ENCODE measurements at places on chromosomes 13 and 19. TPM values are rescaled to one million over a fixed set of nuclear protein-coding genes. Genes with fewer than 3 reads are reported as not detected.

DNA sequence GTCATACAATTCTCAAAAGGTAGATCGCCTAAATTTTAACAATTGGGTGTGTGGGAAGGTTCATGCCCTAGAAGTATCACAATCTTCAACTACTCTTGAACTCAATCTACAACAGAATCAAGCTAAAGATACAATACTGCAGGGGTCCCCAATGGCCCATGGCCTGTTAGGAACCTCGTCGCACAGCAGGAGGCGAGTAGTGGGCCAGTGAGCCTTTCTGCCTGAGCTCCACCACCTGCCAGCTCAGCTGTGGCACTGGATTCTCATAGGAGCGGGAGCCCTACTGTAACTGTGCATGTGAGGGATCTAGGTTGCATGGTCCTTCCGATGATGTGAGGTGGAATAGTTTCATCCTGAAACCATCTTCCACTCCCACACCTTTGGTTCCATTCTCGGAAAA lies 230.6 kb downstream of the KLF12 start:
- no peaks in the 10 kb centered on the region for H3K36me3 ChIP-seq
- no peaks in the 10 kb centered on the region for H3K27me3 ChIP-seq
- no peak for DNase-seq
- H3K27ac ChIP-seq = no peak overlapping the region

DNA sequence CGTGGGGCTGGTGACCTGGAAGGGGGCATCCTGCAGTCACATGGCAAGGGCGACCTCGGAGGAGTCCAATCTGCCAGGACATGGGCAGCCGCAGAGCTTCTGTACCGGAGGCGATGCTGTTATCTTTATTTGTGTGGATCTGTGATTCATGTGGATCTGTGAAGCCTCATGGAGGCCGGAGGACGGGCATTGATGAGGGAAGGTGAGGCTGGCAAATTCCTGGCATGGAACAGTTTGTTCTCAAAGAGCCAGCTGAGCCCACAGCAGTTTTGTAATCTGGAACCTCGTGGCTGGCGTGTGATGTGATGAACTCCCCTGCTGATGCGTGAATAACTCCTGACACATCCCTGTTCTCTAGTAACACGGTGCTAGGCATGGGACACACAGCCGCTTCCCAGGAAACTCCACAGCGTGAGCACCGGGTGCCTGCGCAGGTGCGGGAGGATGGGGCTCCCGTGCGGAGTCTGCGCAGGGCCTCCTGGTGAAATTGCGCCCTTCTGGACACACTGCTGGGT lies 40.4 kb downstream of the ATP11A start:
- H3K27me3 ChIP-seq = no peaks in the 10 kb centered on the region
- H3K4me3 ChIP-seq = no peak overlapping the region
- peaks cover 5% of the 10 kb centered on the region for H3K36me3 ChIP-seq
- no peak for DNase-seq
- no peak overlapping the region for H3K27ac ChIP-seq

GRCh38 chr19:18419699-18420460 lies 682 bp downstream of the SSBP4 start:
- H3K4me1 ChIP-seq = peaks cover 17% of the 10 kb centered on the region
- DNase-seq = no peak
- no peaks in the 10 kb centered on the region for H3K27me3 ChIP-seq
- peaks cover 48% of the 10 kb centered on the region for H3K36me3 ChIP-seq
- H3K4me3 ChIP-seq = peak overlapping the region; percentile 83
- H3K27ac ChIP-seq = peak overlapping the region; percentile 51

- peaks cover 59% of the 10 kb centered on the region for H3K27me3 ChIP-seq
- no peak overlapping the region for H3K27ac ChIP-seq
- no peak for DNase-seq
- H3K4me3 ChIP-seq = no peak overlapping the region
- H3K36me3 ChIP-seq = no peaks in the 10 kb centered on the region
- H3K4me1 ChIP-seq = peaks cover 9% of the 10 kb centered on the region
These were observed 3.3 kb upstream of the LILRA6 start for GRCh38 chr19:54245936-54246335.

DNA sequence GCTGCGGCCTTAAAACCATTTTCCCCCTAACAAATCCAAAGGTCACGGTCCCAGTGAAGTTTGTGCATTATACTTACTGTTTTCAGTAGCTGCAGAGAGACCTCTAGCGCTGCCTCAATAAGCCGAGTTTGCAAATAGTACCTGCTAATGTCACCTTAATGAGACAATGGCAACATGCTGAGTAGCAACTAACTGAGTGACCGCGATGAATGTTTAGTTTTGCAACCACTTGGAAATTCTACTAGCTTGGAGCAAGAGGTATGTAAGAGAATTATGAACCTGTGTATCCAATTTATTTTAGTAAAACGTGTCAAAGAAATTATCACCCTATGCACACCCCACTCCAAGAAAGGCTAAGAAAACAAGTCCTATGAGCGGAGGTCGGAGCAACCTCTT lies 1.2 kb downstream of the KPNA3 start:
- H3K4me1 ChIP-seq = peaks cover 26% of the 10 kb centered on the region
- peak overlapping the region; percentile 65 for H3K27ac ChIP-seq
- DNase-seq = no peak
- peak overlapping the region; percentile 79 for H3K4me3 ChIP-seq
- peaks cover 27% of the 10 kb centered on the region for H3K36me3 ChIP-seq

- H3K4me1 ChIP-seq = no peaks in the 10 kb centered on the region
- no peak for DNase-seq
- H3K27ac ChIP-seq = no peak overlapping the region
These were observed 24.8 kb downstream of the WDR62 start for GRCh38 chr19:36079389-36079945.

GRCh38 chr13:40549500-40550094 lies 116.8 kb downstream of the FOXO1 start:
- no peak overlapping the region for H3K27ac ChIP-seq
- DNase-seq = no peak

- no peaks in the 10 kb centered on the region for H3K27me3 ChIP-seq
- H3K36me3 ChIP-seq = no peaks in the 10 kb centered on the region
- H3K27ac ChIP-seq = no peak overlapping the region
- no peak for DNase-seq
These were observed 334.4 kb downstream of the PCDH9 start for GRCh38 chr13:66895780-66896179.

- peaks cover 88% of the 10 kb centered on the region for H3K27me3 ChIP-seq
- H3K36me3 ChIP-seq = peaks cover 12% of the 10 kb centered on the region
- peak; percentile 92 for DNase-seq
- H3K4me1 ChIP-seq = peaks cover 8% of the 10 kb centered on the region
- no peak overlapping the region for H3K27ac ChIP-seq
These were observed 11.8 kb downstream of the LRRC4B start for GRCh38 chr19:50556282-50557008.

- H3K4me1 ChIP-seq = peaks cover 8% of the 10 kb centered on the region
- DNase-seq = no peak
- H3K4me3 ChIP-seq = no peak overlapping the region
- no peaks in the 10 kb centered on the region for H3K27me3 ChIP-seq
These were observed 64.9 kb downstream of the MZT1 start for GRCh38 chr13:72662548-72662947.

ZNF575 gene
- 2.2 TPM for total RNA-seq

VSIG10L gene
- 3.6 TPM for total RNA-seq

All from Calu3 (cell line).